ENCODE measurements at places on chromosomes 16 and 17.

- DNase-seq: no peak
These were observed 111.3 kb downstream of the SALL1 start for GRCh38 chr16:51039638-51040331.

- DNase-seq: no peak
These were observed 93.0 kb upstream of the HLF start for GRCh38 chr17:55171634-55172328.

GRCh38 chr17:80169784-80170500, at the start of gene CARD14:
CARD14 (plus strand) TSS chr17:80170030; CDS start chr17:80181439, 11,409 bp downstream.
- no peak for DNase-seq

- no peak for DNase-seq
These were observed 5.8 kb downstream of the DEXI start for GRCh38 chr16:10936272-10936984.

DNA sequence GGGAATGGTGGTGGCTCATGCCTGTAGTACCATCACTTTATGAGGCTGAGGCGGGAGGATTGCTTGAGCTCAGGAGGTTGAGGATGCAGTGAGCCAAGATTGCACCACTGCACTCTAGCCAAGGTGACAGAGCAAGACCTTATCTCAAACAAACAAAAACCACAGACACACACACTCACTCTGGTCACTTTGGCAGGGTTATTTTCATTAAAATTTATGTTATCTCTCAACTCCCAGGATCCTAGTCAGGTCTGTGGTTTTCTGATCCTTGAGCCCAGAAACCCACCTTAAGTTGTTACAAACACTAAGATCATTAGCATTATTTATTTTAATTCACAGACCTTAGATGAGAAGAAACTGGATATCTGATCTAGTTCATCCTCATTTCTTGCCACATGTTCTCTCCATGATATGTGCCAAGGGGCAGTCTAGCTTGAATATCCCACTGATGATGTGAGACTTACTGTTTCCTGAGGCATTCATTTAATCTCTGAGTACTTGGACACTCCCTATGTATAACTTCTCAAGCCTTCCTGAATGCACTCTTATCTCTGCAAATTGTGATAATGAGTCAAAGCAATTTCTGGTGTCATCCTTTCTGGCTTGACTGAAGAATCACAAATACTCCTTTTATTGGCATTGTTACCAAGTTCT, 9.6 kb downstream of the ABHD15 start:
- no peak for DNase-seq

DNA sequence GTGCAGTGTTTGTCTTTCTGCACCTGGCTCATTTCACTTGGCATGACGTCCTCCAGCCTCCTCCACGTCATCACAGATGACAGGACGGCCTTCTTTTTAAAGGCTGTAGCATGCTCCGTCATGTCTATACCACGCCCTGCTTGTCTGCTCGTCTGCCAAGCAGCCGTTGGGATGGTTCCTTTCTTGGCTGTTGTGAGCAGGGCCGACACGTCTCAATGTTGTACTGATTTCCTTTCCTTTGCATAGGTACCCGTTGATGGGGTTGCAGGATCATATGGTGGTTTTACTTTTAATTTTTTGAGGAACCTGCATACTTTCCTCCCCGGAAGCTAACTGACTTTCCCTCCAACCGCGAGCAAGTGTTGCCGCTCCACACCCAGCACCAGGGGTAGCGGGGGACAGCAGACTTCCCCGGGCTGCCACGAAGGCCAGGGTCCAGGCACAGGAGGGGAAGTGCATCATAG, 212.2 kb upstream of the ZNF469 start:
- no peak for DNase-seq

DNA sequence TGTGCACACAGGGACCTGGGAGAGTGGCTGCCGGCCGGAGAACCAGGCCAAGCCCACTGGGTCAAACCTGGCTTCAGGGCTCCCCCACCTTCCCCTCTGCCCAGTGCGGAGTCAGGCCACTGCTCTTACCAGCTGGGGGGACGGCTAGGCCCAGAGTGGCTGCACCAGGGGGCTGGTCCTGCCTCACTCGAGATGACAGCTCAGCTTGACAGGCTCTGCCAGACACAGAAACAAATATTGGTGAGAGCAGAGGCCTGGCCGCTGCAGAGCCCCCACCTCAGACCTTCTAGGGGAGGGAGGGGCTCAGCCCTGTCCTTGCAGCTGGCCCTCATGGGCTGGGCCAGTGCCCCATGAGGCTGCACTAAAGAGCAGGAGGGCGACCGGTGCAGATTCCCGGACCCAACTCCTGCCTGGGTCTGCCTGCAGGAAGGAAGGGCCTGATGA, 4.5 kb downstream of the NUDT16L1 start:
- DNase-seq: no peak

GRCh38 chr17:83193336-83194185, 114.2 kb downstream of the METRNL start:
- DNase-seq: no peak

- no peak for DNase-seq
These were observed 656 bp upstream of the KCTD13 start for GRCh38 chr16:29926711-29927052.

- DNase-seq: no peak
These were observed 7.3 kb upstream of the ZDHHC7 start for GRCh38 chr16:85018529-85019236.

GRCh38 chr17:14317383-14317782, 16.5 kb downstream of the HS3ST3B1 start:
- DNase-seq: no peak

- no peak for DNase-seq
These were observed 117.9 kb downstream of the CPPED1 start for GRCh38 chr16:12685806-12686205.

- DNase-seq: no peak
These were observed 1.3 kb downstream of the FASN start for GRCh38 chr17:82096709-82097183.

- DNase-seq: no peak
These were observed 36.8 kb upstream of the TEKT3 start for GRCh38 chr17:15378243-15378642.

GRCh38 chr17:46195217-46195855, 2.1 kb upstream of the KANSL1 start:
- no peak for DNase-seq

- DNase-seq: no peak
These were observed 23.0 kb upstream of the GNA13 start for GRCh38 chr17:65079489-65079900.

DNA sequence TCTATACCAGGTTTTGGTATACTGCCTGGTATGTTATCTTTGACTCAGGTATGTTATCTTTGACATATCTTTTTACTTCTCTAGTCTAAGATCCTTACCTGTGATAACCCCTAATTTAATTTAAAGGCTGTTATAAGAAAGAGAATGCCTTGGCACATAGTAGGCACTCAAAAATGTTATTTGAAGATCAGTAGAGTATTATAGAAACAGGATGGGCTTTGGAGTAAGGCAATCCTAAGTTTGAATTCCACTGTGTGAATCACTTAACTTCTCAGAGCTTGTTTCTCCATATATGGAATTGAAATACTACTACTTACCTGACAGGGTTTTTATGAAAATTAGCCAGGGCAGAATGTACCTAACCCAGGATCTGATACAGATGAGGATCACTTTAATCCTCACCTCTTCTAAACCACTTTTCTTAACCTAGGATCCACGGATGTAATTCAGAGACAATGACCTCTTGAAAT, 1.2 kb downstream of the BRIP1 start:
- no peak for DNase-seq

DNA sequence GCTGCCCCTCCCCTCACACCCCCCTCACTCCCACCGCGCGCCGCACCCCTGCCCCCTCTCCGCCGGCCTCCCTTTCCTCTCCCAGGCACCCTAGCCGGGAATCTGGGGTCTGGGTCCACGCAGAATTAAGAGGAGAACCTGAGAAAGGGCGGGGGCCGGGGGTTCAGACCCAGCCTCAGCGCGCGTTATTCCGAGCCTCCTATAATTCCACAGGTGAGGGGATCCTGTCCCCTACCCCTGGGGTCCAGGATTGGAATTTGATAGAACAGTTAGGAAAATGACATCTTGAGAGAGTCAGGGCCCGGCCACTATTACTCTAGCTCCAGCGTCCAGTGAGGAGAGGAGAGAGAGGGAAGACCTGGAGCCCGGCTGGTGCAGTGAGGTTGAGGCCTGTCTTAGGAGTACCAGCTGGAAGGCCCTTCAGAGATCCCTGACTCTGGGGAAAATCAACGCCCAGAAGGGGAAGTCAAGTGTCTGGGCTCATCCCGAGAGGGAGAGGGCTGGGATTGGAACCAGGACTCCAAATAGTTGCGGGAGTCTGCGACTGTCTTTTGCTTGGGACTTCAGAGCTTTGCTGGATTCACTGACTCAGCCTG, 17.3 kb downstream of the GRB7 start:
- no peak for DNase-seq

- no peak for DNase-seq
These were observed 11.9 kb upstream of the CHMP6 start for GRCh38 chr17:80979547-80980378.

DNA sequence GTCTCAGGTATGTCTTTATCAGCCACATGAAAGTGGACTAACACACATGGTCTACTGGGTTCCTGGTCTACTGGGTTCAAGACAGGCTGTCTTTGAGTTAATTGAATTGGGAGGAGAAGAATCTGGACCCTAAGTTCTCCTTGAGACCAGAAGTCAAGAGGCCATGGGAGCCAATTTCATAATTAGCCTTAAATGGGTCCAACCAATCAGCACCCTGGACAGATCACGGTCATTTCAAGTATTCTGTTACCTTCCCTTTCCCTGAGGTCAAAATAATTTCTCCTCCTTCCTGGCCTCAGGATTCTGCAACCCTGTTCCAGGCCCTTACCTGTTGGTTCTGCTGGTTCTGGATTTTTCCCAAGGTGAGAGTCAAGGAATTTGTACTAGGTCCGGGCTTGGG, 23.8 kb downstream of the OSBPL7 start:
- no peak for DNase-seq

DNA sequence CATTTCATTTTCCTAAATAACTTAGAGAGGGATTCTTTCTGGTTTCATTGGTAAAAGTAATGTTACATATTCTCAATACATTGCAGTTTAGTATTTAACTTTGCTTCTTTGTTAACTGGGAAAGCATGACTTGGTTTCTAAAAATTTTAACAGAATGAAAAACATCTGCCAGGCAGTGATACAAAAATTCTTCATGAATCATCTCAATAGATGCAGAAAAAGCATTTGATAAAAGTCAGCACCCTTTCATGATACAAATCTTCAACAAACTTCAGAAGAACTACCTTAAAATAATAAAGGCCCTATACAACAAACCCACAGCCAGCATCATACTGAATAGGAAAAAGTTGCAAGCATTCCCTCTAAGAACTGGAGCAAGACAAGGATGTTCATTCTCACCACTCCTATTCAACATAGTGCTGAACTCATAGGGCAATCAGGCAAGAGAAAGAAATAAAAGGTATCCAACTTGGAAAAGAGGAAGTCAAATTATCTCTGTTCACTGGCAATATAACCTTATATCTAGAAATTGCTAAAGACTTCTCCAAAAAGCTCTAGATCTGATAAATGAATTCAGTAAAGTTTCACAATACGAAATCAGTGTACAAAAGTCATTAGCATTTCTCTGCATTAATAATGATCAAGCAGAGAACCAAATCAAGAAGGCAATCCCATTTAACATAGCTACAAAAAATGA, 50.4 kb downstream of the SLFN5 start:
- DNase-seq: no peak

GRCh38 chr16:9957433-9957832, 224.8 kb downstream of the GRIN2A start:
- DNase-seq: no peak

- DNase-seq: no peak
These were observed 705.7 kb downstream of the MAF start for GRCh38 chr16:78894886-78895285.

DNA sequence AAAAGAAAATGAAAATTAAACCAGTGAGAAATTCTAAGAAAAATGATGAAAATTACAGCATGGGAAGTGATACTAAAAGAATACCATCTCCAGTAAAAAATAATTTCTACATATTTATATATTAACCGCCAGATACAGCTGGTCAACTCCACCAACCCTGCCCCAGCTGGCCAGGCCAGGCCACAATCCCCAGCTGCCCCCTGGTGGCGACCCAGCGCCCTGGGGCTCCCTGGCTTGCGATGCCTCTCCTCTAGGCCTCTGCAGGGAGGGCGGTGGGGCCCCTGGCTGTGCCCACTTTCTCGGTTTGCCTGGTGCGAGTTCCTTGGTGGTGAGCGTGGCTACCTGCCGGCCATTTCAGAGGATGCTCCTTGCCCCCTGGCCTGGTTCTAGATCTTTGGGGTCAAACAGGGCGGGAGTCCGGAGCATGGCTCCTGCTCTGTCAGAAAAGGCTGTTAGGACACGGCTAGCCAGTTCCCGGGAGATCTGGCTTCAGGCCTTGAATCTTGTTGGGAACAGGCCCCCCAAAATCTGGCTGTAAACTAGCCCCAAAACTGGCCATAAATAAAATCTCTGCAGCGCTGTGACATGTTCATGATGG, 14.5 kb downstream of the GLIS2 start:
- no peak for DNase-seq

DNA sequence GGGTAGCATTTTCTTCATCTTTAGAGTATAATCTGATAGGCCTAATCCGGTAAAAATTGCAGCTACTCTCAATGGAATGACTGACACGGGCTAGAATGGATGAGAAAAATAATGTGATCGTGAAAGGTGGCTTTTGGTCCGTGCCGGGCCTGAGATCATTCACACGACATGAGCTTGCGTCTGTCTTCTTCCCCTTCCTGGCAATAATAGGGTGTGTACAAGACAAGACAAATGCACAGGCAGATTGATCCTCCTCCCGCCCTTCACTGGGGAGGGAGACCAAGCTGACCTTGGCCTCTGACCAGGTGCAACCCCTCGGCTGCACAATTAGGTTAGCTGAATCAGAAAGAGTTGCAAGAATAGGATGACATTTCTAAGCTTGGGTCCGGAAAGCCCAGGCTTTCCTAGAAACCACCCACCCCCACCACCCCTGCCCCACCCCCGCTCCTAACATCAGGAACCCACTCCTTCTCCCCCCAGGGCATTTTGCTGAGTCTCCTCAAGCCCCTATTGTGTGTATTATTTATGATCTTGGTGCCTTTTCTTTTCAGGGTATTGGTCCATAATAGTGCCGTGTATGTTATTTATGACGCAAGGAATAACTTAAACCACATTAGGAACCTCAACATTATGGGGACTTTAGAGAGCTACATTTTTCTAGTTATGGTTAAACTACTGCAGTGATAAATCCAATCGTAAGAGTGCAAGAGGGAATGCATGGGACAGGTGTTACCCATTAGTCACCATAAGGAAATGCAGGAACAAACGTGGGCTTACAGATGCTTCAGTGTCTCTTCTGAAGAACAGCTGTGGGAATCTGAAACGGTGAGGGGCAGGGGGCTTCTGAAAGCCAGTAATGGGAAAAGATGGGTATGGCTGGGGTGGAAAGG, 540.1 kb upstream of the PSMD7 start:
- DNase-seq: no peak
